ENCODE measurements at places on chromosomes 5 and 9.
A peak's percentile ranks its signal among the peaks of the same experiment; 100 is the strongest.

GRCh38 chr5:2921651-2922050, 170.2 kb upstream of the IRX2 start:
- DNase-seq: no peak

GRCh38 chr9:108639696-108640095, 216.1 kb downstream of the ACTL7B start:
- peak; percentile 31 for DNase-seq

GRCh38 chr5:88393042-88393441, 124.4 kb upstream of the TMEM161B start:
- DNase-seq: no peak

DNA sequence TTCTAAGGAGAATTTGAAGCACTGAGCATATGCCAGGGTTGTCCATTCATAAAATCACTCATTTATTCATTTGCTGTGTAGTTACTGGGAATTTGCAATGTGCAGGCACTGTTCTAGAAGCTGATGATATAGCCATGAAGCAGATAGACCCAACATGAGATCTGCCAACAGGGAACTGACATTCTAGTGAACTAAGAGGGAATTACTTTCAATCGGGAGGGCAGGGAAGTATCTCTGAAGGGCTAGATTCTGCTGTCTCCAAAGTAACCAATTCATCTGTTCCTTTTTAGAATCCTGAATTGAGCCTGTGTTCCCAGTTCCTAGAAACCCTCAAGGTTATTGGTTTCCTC, 11.4 kb upstream of the ARHGAP26 start:
- DNase-seq: no peak

DNA sequence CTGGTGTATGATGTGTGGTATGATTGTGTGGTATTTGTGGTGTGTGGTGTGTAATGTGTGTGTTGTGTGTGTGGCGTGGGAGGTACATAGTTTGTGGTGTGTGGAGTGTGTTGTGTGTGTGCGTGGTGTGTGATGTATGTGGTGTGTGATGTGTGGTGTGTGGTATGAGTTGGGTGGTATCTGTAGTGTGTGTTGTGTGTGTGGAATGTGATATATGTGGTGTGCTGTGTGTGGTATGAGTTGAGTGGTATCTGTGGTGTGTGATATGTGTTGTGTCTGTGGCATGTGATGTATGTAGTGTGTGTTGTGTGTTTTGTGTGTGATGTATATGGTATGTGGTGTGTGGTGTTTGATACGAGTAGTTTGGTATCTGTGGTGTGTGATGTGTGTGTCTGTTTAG, 272.5 kb upstream of the IRX1 start:
- DNase-seq: no peak

GRCh38 chr5:63962279-63962678, at the start of gene HTR1A:
TSS of gene HTR1A (minus strand) at chr5:63962445. CDS start at chr5:63961719, 726 bp downstream.
- DNase-seq: no peak

- DNase-seq: peak; percentile 82
Observed at GRCh38 chr9:37650873-37651768, at the start of gene FRMPD1. TSS of gene FRMPD1 (plus strand) at chr9:37650954. CDS start at chr9:37692642, 41,688 bp downstream.

Measured in hematopoietic multipotent progenitor cell treated with erythropoietin and hydrocortisone succinate and interleukin-3 and kit ligand, for 4 days (in vitro differentiated cells).